ENCODE measurements at places on chromosomes 4 and X.

GRCh38 chr4:101262683-101263082, 84.6 kb downstream of the PPP3CA start:
- no peak for DNase-seq

- DNase-seq = no peak
Observed at GRCh38 chr4:183424109-183424744, 20.2 kb upstream of the CDKN2AIP start.

DNA sequence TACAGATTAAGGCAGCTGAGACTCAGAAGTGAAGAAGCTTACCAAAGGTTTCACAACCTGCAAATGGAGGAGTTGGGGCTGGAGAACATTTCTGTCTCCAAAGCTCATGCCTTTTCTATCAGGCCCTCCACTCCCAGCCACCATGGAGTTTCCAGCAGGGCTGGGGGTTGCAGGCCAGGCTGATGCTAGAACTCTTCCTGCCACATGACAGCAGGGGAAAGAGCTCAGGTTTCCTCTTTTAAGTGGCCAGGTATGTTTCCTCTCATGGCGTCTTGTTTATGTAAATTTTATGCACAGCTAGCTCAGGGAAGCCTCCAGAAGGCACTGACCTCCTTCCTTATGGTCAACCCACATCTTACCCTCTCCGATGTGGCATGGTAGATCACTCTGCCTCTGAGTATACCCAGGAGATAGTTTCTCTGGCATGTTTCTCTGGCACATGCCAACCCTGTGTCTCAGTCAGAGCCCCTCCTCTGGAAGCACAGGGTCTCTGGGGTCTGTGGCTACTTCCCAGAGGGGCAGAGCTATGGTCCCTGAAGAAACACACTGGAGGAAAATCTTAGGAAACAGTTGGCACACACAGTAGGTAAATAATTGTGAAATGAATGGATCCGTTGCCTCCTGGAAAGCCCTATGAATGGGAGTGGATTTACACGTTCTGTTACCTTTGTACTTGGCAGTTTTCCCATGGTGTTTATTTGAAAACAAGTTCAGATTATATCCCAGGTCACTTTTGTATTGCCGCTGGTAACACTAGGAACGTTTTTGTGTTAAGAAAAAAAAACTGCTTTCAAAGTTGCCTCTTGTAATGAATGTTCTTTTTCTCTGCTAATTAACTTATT, 28.9 kb downstream of the PDK3 start:
- DNase-seq = no peak

DNA sequence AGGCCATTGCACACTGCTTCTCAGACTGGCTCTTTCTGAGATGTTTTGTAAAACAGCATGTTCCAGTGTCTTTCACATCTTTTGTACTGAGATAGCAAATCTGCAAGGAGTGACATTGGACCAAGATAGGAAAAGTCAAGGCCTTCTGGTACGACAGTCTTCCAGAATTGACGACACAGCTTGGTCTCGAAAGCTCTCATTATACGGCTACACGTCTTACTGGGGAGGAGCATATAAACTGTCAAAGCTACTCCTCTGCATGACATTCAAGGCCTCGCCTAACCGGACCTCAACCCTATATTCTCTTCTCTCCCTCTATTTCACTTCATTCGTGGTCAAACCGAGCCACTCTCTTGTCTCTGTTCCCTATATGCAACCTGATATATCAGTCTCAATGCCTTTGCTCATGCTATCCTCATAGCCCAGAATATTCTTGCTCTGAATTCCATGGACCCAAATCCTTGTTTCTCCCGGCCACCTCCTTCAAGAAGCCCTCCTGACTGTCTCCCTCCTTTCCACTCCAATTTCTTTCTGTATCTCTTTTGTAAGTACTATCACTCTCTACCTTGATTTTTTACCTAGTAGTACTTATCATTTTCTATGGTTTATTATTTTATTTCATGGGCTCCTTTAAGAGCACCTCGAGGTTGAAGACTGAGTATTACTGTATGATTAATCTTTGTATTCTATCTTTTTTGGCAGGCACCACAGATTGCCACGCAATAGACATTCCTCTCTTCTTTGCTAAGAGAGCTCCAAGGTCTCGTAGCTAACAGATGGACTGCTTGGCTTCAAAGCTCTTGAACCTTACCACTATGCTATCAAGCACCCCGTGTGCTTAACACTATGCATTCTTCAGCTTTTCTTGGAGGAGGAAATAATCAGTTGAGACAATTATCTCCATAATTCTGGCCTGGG, 35.1 kb downstream of the RBM47 start:
- no peak for DNase-seq

GRCh38 chr4:97475621-97476020, 667.7 kb downstream of the STPG2 start:
- no peak for DNase-seq

GRCh38 chr4:129328162-129328561, 232.2 kb downstream of the C4orf33 start:
- DNase-seq = no peak

DNA sequence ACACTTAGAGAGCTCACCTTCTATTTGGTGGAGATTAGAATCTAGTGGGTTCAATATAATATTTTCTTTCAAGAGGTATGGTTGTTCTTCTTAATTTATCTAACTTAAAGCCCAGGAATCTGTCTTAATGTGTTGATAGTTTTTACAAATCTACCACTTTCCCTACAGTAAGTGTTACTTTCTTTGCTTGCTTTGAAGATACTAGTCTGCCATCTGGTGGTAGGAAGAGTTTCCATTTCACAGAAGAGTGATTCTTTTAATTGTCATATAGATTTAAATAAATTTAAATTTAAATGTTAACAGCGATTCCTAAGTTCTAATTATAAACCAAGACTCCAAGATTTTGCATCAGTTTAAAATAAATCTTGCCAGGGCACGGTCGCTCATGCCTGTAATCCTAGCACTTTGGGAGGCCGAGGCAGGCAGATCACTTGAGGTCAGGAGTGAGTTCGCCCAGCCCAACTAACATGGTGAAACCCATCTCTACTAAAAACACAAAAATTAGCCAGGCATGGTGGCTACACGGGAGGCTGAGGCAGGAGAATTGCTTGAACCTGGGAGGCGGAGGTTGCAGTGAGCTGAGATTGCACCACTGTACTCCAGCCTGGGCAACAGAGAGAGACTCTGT, 43.5 kb downstream of the NUDT9 start:
- DNase-seq = peak; percentile 1

- no peak for DNase-seq
Observed at GRCh38 chr4:77619408-77619807, 13.8 kb downstream of the CXCL13 start.

DNA sequence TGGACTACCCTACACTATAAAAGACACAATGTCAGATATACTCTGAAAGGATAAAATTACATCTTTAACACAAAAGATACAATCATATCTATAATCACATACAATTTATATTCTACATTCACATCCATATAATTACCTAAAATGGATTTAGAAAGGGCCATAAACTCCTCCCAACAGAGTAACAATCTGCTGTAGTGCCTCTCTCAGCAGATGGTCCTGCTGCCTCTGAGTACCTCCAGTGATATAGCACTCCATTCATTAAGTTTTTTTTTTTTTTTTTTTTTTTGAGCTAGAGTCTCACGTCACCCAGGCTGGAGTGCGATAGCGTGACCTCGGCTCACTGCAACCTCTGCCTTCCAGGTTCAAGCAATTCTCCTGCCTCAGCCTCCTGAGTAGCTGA, 7.4 kb downstream of the ANKRD37 start:
- DNase-seq = peak; percentile 57

DNA sequence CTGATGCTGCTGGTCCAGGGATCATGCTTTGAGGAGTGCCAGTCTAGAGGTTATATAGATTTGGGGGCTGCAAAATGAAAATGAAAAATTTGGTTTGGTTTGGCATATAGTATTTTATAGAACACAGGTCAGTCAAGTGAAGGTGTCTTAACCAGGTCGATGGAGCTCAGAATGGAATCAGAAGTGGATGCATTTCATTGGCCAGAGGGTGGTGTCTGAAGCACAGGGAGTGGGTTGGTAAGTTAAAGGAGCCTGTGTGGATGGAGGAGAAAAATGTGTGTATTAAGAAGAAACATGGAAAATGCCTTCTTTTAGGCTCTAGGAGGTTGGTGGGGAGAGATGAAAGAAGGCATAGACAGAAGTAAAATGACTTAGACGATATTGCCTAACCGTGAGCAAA, 8.6 kb downstream of the GALNT7 start:
- DNase-seq = no peak

GRCh38 chr4:152424977-152425376, 110.9 kb downstream of the FBXW7 start:
- no peak for DNase-seq

- no peak for DNase-seq
Observed at GRCh38 chrX:43643662-43644061, 12.4 kb upstream of the MAOA start.

DNA sequence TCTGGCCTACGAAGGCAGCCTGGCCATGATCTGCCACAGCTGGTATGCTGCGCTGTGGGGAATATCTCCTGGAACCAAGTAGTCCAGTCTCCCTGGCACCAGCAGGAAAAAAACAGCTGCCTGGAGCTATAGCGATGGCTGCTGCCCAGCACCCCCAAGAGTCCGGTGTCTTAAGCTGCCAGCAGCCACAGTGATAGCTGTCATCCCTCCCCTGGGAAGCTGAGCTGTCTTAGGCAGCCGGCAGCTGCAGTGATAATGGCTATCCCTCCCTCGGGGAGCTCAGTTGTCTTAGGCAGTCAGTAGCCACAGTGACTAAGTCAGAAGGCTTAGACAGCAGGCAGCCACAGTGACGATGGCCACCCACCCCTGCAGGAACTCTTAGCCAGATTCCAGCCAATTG, 205.1 kb downstream of the STPG2 start:
- DNase-seq = no peak

DNA sequence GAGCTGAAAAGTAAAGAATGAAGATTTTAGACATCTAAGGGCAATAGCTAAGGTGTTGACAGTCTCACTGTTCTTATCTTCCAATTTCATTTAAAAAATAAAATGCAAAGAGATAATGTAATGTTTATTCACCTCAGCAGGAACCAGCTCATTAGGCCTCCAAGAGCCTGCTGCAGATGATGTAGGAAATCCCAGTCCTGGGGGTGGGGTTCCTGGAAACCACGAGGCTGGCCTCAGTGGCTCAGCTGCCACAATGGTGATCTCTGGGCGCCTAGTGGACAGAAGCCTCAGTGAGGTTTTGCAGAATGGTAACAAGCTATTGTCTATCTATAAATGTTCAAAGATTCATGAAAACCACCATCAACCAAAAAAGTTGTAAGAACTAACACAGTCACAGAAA, 77.3 kb downstream of the RPS3A start:
- no peak for DNase-seq

GRCh38 chrX:34624416-34624815, 32.7 kb downstream of the TMEM47 start:
- no peak for DNase-seq

DNA sequence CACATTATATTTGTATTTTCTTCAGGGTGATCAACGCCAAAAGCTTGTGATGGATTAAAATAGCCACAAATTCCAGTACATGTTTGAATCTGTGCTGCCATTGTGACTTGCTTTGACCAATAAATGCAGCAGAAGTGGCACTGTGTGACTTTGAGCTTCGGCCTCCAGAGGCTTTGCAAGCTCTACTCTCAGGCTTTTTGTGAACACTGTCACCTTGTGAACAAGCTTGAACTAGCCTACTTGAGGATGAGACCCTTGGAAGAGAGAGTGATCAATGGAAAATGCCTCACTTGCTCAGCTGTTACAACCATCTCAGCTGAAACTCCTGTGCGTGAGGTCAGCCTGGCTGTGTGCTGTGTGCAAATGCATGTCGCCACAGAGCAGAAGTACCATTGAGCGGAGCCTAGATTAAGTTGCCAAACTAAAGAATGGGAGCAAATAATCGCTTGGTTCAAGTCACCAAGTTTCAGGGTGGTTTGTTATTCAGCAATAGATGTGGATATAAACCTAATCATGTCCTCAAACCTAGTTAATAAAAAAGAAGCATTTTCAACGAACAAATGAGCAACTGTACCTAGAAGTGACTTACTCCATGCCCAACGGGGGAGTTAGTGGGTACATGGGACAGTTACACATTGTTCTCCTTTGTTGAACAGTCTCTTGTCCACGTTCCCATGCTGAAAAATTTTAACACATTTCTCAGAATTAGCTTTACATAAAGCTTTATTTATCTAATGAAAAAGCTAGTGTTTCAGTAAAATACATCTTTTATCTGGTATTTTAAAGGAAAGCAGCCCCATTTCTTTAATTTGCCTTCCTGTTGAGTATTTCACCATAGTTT, 23.5 kb downstream of the NOA1 start:
- no peak for DNase-seq

GRCh38 chr4:64158648-64159326, 250.5 kb downstream of the TECRL start:
- peak; percentile 60 for DNase-seq

DNA sequence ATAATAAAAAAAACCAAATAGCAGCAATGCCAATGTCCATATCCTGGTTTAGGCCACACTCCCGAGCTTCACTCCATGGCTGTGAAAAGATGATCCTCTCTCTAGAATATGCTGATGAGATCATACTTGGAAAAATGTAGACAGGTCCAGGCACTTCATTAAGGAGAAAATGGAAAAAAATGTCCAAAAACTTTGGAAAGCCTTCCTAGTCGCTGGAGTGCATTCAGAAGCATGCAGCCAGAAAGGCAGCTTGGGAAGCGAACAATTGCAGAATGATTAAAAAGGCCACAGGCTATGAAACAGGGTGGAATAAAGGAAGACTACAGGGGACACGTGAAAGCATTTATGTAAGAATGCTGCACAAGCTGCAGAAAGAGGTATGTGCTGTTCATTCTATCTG, 165.6 kb upstream of the HCCS start:
- DNase-seq = no peak

DNA sequence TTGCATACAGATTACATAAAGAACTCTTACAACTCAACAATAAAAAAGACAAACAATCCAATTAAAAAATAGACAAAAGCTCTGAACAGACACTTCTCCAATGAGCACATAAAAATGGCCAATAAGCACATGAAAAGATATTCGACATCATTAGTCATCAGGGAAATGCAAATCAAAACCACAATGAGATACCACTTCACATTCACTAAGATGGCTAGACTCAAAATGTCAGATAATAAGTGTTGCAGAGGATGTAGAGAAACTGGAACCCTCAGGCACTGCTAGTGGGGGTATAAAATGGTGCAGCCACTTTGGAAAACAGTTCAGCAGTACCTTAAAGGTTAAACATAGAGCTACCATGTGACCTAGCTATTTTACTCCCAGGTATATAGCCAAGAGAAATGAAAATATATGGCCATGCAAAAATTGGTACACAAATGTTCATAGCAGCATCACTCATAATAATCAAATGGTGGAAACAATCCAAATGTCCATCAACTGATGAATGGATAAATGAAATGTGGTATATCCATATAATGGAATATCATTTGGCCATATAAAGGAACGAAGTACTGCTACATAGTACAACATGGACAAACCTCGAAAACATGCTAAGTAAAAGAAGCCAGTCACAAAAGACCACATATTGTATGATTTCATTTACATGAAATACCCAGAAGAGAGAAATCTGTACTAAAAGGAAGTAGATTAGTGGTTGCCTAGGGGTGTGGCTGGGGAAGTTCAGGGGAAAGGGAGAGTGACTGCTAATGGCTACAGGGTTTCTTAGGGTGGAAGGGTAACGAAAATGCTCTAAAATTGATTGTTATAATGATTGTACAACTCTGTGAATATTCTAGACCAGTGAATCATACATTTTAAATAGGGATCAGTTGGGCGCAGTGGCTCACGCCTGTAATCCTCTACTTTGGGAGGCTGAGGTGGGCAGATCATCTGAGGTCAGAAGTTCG, 29.4 kb downstream of the SASH3 start:
- DNase-seq = no peak

GRCh38 chr4:148054275-148054674, 322.4 kb downstream of the ARHGAP10 start:
- DNase-seq = no peak

GRCh38 chr4:68658672-68659071, 11.8 kb downstream of the UGT2B15 start:
- no peak for DNase-seq
